ENCODE measurements at places on chromosomes 2 and 18. TPM values are rescaled to one million over a fixed set of nuclear protein-coding genes. Genes with fewer than 3 reads are reported as not detected.

DNA sequence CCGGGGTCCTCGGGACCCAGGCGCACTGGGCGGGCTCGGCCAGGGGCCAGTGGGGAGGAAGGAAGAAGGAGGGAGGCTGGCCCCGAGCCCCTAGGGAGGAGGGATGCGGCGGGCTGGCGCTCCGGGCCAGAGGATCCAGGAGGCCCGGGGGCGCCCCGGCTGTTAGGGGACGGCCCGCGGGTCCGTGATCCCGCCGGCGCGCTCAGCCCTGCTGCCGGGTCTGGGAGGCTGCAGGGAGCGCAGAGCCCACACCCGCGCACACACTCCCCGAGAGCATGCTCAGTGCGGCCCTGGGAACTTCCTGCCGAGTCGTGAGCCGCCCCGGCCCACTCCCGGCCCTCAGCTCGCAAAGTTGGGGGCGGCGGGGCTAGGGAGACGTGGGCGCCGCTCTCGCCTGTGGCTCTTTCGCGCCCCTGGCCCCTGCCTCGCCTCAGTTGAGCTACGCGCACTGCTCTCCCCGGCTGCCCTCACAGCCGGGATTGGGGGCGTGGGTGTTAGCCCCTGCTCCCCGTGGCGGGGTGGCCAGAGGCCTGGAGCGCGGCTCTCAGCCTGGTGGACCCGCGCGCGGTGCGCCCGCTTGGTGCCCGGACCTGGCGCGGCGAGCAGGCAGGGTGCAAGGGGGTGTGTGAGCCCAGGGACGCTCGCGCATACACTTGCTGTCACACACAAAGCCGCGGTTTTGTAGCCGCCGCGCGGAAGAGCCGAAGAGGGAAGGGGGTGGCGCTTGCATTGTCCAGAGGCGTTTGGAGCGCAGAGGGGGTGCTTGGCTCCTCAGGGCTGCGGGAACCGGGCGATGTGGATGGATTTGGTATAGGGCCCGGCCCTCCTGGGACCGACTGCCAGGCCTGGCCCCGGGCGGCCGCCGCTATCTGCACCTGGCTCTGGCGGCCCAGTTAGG, 132.9 kb upstream of the MGAT5 start:
- DNase-seq: peak; percentile 78

SRD5A2 gene
- not detected for total RNA-seq

ANKRD30BL gene
- not detected for total RNA-seq

GRCh38 chr2:142693171-142693950, 184.1 kb upstream of the KYNU start:
- DNase-seq: no peak

- DNase-seq: no peak
Observed at GRCh38 chr2:227337442-227337841, 12.4 kb downstream of the MFF start.

RAB6D gene
- not detected for total RNA-seq

Data from dermis blood vessel endothelial cell (primary cell).